ENCODE measurements at places on chromosomes 3 and 15.

DNA sequence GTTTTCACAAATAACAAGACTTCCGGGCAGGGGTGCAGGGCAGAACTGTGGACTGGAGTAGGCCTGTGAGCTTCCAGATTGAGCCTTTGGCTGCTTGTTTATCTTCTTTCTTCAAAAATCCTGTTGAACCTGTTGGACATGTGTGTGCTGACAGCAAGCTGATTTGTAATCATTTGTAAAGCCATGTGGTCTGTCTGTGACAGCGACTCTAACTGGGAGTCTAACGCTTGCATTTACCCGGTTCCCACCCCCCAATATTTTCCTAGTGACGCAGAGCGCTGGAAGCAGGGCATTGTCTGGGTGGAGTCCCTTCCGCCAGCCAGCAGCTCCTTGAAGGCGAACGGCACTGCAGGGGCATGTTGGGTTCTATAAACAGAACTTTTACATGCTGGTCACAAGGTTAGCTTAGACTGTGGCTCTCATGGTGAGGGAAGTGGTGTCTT lies 85.7 kb upstream of the MYZAP start:
- no peak for DNase-seq

- no peak for DNase-seq
Observed at GRCh38 chr3:46228260-46229242, 13.7 kb upstream of the CCR3 start.

DNA sequence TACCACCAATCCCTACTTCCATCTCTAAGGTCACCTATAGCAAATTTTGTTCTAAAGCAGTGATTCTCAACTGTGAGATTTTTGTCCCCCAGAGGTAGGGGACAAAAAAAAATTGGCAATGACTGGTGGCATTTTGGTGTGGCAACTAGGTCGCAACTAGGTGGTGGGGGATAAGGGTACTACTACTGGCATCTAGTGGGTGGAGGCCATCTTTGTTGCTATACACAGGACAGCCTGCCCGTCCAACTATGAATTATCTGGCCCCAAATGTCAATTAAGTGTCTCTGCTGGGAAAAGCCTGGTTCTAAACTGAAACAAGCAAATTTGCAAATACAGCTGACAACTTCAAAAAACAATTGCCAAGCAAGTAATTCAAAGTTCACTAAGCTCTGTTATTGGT lies 1.4 kb downstream of the MTMR10 start:
- no peak for DNase-seq

DNA sequence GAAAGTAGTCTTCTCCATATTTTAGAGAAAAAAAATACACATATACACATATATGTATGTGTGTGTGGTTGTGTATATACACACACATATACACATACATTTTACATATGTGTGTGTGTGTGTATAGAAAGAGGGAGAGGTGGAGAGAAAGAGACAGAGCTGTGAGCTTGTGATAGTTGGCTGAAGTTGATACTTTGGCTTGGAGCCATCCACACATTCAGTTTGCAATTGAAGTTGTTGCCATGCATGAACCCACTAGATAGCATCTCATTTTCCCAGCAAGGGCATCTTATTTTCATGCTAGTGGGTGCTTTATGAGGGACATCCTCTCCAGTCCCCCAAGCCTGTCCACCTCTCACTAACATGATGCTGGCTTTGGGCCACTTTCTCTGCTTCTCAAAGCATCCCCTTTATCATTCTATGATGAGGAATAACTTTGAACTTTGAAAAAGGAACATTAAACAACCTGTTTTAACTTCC lies 228.6 kb downstream of the ZNF621 start:
- DNase-seq: no peak

GRCh38 chr15:40102897-40103858 lies 5.5 kb downstream of the BMF start:
- DNase-seq: no peak

DNA sequence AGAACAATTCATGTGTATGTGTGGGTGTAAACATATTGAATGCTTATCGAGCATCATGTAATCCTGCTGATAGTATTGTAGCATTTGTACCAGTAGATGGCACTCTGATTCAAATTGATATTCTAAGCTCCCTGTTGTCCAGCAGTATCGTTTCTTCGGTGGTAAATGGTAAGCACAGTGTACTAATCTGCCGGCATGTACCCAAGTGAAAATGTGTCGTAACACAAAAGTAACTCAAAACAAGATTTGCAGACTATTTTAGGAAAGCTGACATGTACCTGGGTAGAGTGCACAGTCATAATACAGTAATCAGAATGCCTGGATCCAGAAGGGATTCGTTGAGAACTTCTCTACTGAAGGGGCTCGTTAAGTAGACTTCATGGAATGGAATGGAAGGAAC lies 31.7 kb upstream of the MNS1 start:
- DNase-seq: no peak

- peak; percentile 14 for DNase-seq
Observed at GRCh38 chr3:61371123-61371522, 119.9 kb upstream of the FHIT start.

GRCh38 chr3:79097964-79098660 lies 669.7 kb downstream of the ROBO1 start:
- no peak for DNase-seq

GRCh38 chr3:47347217-47347801 lies 33.5 kb upstream of the PTPN23 start:
- no peak for DNase-seq

DNA sequence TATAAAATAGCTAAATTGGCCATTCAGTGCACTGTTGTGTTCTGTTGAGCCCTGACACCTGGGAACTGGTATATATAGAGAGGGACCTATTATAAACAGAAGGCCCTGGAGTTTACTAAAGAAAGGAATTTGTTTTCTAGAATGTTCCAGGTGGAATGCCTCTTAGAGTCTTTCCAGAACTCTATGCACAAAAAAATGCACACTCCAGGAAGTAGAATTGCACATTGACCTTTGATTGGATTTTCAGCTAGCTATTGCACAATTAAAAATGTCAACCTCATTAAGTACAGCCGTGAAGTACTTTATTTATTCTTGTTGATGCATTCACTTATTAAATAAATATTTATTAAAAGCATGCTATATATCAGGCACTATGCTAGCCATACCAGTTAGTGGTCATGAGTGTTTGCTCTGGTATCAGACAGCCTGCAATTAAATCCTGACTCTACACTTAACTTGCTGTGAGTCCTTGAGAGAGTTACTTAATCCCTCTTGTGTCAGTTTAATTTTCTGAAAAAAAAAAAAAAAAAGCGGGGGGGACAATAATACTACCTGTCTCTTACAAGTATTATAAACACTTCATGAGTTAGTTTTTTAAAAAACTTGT lies 40.8 kb downstream of the NDUFB4 start:
- no peak for DNase-seq

DNA sequence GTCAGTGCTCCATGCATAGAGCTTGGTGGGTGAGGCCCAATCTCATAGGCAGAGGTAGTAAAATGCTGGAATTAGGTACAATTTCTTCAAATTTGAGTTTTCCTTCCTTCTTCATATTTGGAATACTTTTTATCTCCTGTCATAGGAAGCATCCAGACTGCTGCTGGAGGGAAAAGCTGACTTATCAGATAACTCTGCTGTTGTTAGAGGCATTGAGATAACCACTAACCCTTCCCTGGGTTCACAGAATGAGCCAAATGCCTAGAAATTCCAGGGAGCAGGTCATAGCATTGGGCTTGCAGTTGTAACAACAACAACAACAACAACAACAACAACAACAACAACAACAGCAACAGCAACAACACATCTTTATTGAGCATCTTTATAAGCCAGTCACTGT lies 332.7 kb downstream of the PDCD6IP start:
- DNase-seq: no peak

GRCh38 chr3:181715571-181716340 lies 4.0 kb downstream of the SOX2 start:
- no peak for DNase-seq

- no peak for DNase-seq
Observed at GRCh38 chr3:42667096-42667522, 13.6 kb downstream of the ZBTB47 start.

- no peak for DNase-seq
Observed at GRCh38 chr3:56192001-56192400, 276.3 kb downstream of the ERC2 start.

DNA sequence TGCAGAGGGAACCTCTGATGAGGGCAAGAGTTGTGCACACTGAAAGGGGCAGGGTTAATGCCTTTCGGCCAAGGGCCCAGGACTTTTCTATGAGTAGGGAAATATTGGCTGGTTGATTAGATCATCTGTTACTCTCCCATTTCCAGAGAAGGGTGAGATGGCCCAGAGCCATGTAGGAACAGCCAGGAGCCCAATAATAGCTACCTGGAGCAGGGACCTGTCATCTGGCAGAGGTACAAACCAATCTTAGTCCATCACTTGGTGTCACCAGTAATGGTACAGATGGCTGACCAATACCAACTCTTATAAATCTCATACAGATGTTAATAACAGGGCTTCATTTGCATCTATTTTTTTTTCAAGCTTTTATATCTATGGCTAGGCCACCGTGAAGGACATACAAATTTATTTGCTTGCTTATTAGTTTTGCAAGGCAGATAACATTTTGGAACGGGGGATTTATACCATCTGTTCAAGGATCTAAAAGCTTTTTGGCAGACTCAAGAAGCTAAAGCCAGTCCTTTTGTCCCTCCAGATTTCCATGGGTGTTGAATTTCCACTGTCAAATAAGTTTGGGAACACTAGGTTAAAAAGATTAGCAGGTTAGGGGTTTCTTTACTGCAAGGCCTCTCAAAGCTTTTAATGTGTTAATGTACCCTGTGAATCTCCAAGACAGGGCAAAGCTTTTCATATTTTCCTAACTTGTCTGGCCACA lies 79.3 kb downstream of the TNIK start:
- no peak for DNase-seq

DNA sequence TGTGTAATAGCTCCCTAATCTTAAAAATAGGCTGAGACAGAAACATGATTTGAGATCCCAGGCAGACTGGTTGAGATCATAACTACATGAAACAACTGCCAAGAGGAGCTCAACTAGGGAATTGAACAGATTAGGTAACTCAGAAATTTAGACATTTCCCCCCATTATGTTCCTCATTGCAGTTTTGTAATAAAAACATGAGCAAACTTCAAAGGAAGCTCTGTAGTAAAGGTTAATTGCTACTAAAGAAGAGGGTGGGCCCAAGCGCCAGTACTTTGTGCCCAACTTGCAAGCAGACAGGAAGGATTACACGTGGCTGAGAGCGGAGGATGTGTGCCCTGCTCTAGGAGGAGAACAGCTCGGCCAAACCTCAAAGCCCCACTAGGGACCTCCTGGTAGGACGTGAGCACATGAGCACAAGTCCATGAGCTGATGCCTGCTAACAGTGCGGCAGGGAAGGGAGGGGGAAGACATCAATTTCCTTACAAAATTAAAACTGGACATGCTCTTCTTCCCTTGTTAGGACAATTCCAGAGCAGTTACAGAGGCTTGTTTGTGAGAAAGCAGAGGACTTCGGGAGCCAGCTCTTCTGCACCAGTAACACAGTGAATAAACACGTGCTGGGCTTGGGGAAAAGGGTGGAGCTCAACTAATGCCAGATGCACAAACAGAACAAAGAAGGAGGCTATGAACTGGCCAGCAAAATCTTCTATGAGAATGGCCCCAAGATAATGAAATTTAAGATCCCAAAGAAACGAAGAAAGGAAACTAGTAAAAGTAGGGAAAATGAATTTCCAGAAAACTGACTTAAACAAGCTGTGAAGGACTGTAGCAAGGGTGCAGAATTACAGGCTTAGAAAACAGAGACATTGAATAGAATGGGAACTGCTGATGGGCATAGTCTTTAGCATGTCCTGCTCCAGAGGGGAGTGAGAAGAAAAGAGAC lies 275.5 kb downstream of the MECOM start:
- DNase-seq: no peak

DNA sequence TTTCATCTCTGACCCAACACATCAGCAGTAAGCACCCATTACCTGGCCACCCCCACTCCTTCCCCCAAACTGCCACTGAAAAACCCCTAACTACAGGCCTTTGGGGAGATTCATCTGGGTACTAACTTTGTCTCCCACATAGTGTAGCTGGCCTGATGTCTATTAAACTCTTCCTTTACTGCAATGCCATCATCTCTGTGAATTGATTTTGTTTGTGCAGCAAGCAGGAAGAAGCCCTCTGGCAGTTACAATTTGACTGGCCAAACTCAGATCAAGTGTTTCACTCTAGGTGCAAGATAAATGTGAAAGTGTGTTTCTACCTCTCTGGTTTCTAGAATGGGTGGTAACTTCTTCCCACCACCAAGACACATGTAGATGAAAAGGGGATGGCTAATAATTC lies 26.7 kb upstream of the OR5K4 start:
- no peak for DNase-seq

DNA sequence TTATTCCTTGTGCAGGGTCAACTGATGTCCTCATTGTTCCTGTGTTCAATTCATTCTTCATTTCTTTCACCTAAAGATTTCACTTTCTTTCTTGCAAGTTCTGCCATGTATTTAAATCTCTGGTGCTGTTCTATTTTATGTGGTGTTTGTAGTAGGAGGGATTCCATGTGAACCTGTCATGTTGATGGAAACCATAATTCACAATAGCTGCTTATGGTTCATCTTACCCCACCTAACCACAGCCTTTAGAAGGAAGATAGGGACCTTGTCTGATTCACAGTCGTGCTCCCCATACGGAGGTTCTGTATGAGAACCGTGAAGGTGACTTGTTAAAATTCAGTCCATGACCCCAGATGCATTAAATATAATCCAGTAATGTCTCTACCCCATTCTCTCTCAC lies 21.9 kb downstream of the SLCO2A1 start:
- no peak for DNase-seq

- DNase-seq: no peak
Observed at GRCh38 chr3:186400026-186400425, 38.0 kb upstream of the DGKG start.

DNA sequence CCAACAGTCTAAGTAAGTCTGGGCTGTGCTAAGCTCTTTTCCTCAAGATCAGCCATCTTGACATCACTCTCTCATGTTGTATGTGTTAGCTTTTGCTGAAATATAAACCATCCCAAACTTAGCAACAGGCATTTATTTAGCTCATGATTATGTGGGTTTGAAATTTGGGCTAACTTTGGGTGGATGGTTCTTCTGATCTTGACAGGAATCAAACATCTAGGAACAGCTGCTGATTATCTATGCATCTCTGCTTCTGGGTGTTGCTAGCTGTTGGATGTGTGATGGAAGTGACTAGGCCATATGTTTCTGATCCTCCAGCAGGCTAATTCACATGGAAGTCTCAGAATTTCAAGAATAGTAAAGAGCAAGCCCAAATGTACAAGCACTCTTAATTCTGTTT lies 615.2 kb upstream of the TGFBR2 start:
- DNase-seq: no peak
